Ovary (tissue), 10 donors: ENCODE measurements at places on chromosomes 4 and X.

DNA sequence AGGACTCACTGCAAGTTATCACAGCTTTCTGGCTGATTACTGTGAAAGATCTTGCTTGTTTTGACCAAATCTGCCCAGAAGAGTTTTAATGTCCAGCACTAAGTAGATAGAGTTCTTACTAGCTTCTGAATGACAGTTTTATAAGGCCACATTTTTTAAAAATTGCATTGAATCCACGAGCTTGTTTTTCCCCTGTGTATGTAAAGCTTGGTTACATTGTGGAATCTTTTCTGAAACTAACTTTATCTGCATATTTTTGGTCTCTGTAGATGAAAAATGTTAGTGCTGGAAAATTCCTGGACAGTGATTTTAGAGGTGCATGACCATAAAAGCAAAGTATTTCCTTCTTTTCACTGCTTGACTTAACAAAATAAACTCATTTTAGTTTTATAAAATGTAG, 650.3 kb upstream of the FAM241A start:
- DNase-seq, result no peak
- no peak overlapping the region for H3K27ac ChIP-seq
- no peaks in the 10 kb centered on the region for H3K36me3 ChIP-seq
- H3K4me1 ChIP-seq, result peaks cover 1% of the 10 kb centered on the region
- H3K4me3 ChIP-seq, result no peak overlapping the region

GRCh38 chr4:55921093-55921492, 27.7 kb upstream of the CEP135 start:
- no peaks in the 10 kb centered on the region for H3K27me3 ChIP-seq
- H3K36me3 ChIP-seq, result no peaks in the 10 kb centered on the region
- no peak overlapping the region for H3K27ac ChIP-seq

DNA sequence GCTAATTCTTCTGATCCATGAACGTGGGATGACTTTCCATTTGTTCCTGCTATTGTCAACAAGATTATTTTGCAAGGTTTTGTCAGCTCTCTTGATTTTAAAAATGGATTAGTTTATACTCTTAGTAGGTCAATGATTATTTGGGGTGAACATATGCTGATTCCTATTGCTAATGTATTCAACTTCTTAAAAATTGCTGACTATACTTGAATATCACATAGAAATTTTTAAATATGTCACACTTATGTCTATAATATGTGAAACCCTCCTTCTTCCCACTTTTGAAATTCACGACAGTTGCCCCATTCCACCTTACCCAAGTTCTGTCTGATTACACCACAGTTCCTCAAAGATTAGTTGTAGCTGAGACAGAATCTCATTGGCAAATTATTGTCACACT, 465.7 kb upstream of the TENM3 start:
- H3K27ac ChIP-seq, result no peak overlapping the region
- no peaks in the 10 kb centered on the region for H3K27me3 ChIP-seq

DNA sequence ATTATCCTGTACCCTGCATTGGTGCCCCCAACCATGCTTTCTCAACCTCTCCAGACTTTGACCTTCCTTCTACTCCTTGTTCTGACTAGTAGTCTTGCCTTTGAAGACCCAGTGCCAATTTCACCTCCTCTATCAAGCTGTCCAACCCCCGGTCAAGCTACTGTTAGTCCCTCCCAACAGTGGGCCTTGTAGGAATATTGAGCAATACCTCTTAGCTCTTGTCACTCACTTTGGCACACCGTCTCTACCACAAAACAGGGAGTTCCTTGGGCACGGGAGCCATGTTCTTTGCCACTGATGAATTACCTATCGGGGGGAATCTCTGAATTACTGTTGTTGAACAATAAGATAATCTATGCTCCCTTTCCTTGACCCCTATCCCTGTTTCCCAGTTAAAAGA, 25.2 kb downstream of the LAS1L start:
- H3K4me1 ChIP-seq, result no peaks in the 10 kb centered on the region
- no peak overlapping the region for H3K4me3 ChIP-seq
- no peaks in the 10 kb centered on the region for H3K27me3 ChIP-seq
- H3K27ac ChIP-seq, result no peak overlapping the region
- DNase-seq, result no peak

- peak; percentile 88 for DNase-seq
- peak within 1 kb of the TSS; percentile 34 for H3K4me3 ChIP-seq
- H3K27ac ChIP-seq, result peak within 1 kb of the TSS; percentile 85
Measured at GRCh38 chrX:25015486-25016360, at the start of gene ARX. Gene ARX, minus strand, starts transcription at chrX:25015965. Its CDS starts 228 bp downstream, at chrX:25015737.

GRCh38 chr4:132328761-132329160, 820.3 kb upstream of the PCDH10 start:
- H3K4me1 ChIP-seq, result no peaks in the 10 kb centered on the region
- no peaks in the 10 kb centered on the region for H3K27me3 ChIP-seq
- no peak overlapping the region for H3K27ac ChIP-seq
- no peak overlapping the region for H3K4me3 ChIP-seq

GRCh38 chr4:70722199-70722791, 531 bp downstream of the RUFY3 start:
- H3K36me3 ChIP-seq, result no peaks in the 10 kb centered on the region
- peak overlapping the region; percentile 49 for H3K4me3 ChIP-seq
- H3K27ac ChIP-seq, result peak overlapping the region; percentile 66
- DNase-seq, result peak; percentile 46
- peaks cover 7% of the 10 kb centered on the region for H3K4me1 ChIP-seq

- no peaks in the 10 kb centered on the region for H3K36me3 ChIP-seq
- H3K27ac ChIP-seq, result no peak overlapping the region
- H3K4me3 ChIP-seq, result no peak overlapping the region
- H3K27me3 ChIP-seq, result no peaks in the 10 kb centered on the region
- no peak for DNase-seq
Measured at GRCh38 chr4:80171251-80171650, 26.1 kb upstream of the PRDM8 start.

GRCh38 chr4:168743601-168744000, 246.7 kb downstream of the PALLD start:
- H3K27me3 ChIP-seq, result no peaks in the 10 kb centered on the region
- DNase-seq, result no peak

- no peaks in the 10 kb centered on the region for H3K27me3 ChIP-seq
- no peaks in the 10 kb centered on the region for H3K4me1 ChIP-seq
- no peak overlapping the region for H3K27ac ChIP-seq
- no peaks in the 10 kb centered on the region for H3K36me3 ChIP-seq
Measured at GRCh38 chr4:189021831-189022230, 882.6 kb downstream of the TRIML1 start.

- H3K27ac ChIP-seq, result no peak overlapping the region
- no peak overlapping the region for H3K4me3 ChIP-seq
- H3K27me3 ChIP-seq, result no peaks in the 10 kb centered on the region
- H3K4me1 ChIP-seq, result peaks cover 11% of the 10 kb centered on the region
- H3K36me3 ChIP-seq, result no peaks in the 10 kb centered on the region
Measured at GRCh38 chr4:105149771-105150170, 3.1 kb downstream of the TET2 start.

GRCh38 chrX:23012636-23013035, 12.9 kb downstream of the DDX53 start:
- H3K4me1 ChIP-seq, result no peaks in the 10 kb centered on the region
- H3K36me3 ChIP-seq, result no peaks in the 10 kb centered on the region
- no peak for DNase-seq

GRCh38 chrX:19887911-19888879, 795 bp upstream of the SH3KBP1 start:
- H3K4me1 ChIP-seq, result no peaks in the 10 kb centered on the region
- DNase-seq, result peak; percentile 72
- H3K27me3 ChIP-seq, result no peaks in the 10 kb centered on the region

GRCh38 chrX:105610411-105610810, 211.9 kb upstream of the NRK start:
- no peak for DNase-seq
- H3K4me1 ChIP-seq, result no peaks in the 10 kb centered on the region
- no peaks in the 10 kb centered on the region for H3K27me3 ChIP-seq
- no peaks in the 10 kb centered on the region for H3K36me3 ChIP-seq
- no peak overlapping the region for H3K27ac ChIP-seq
- no peak overlapping the region for H3K4me3 ChIP-seq

- no peaks in the 10 kb centered on the region for H3K4me1 ChIP-seq
- no peaks in the 10 kb centered on the region for H3K36me3 ChIP-seq
- H3K4me3 ChIP-seq, result no peak overlapping the region
- DNase-seq, result no peak
Measured at GRCh38 chrX:137172317-137172948, 138.6 kb upstream of the GPR101 start.

DNA sequence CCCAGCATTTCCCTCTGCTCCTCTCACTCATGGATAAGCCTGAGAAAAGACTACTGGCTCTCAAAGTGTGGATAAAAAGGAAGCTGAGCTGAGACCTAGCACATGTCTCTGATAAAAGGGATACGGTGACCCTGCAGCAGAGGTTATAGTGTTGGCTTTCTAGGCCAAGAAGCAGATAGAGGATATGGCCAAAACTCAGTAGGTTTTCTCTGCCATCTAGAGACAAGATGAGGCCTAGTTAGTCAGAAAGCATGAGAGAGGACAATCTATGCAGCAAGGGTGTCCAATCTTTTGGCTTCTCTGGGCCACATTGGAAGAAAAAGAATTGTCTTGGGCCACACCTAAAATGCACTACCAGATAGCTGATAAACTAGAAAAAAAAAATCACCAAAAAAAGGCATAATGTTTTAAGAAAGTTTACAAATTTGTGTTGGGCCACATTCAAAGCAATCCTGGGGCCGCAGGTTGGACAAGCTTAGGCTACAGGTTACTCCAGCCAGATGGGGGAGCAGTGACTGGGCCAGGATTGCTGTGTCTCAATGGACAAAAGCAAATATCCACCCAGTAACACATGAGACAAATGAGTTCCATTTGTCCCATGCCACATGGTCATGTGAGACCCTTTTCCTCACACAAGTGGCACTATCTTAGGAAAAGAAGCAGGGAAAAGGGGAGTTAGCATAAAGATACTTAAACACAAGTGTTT, 411.4 kb downstream of the INPP4B start:
- DNase-seq, result no peak
- no peak overlapping the region for H3K4me3 ChIP-seq
- H3K36me3 ChIP-seq, result no peaks in the 10 kb centered on the region
- no peaks in the 10 kb centered on the region for H3K4me1 ChIP-seq

- no peaks in the 10 kb centered on the region for H3K4me1 ChIP-seq
- no peak overlapping the region for H3K27ac ChIP-seq
- DNase-seq, result no peak
- no peaks in the 10 kb centered on the region for H3K27me3 ChIP-seq
Measured at GRCh38 chr4:38213083-38213805, 253.0 kb downstream of the PTTG2 start.

DNA sequence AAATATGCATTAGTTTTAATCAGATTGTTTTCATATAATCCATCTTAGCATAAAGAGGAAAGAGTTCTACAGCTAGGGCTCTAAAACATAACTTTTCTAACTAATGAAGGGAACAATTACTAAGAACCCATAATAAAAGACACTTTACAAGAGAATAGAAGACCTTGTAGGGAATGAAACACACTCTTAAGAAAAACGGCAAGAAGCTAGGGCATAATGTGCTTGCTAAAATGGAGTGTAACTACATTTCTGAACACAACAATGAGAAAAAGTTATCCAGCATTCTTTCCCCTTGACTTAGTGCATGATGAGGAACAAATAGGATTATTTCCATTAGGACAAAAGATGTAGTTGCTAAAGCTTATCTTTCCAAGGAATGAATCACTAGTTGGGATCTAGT, 54.6 kb downstream of the ARHGAP6 start:
- H3K36me3 ChIP-seq, result no peaks in the 10 kb centered on the region
- H3K4me1 ChIP-seq, result no peaks in the 10 kb centered on the region
- no peaks in the 10 kb centered on the region for H3K27me3 ChIP-seq
- no peak for DNase-seq

DNA sequence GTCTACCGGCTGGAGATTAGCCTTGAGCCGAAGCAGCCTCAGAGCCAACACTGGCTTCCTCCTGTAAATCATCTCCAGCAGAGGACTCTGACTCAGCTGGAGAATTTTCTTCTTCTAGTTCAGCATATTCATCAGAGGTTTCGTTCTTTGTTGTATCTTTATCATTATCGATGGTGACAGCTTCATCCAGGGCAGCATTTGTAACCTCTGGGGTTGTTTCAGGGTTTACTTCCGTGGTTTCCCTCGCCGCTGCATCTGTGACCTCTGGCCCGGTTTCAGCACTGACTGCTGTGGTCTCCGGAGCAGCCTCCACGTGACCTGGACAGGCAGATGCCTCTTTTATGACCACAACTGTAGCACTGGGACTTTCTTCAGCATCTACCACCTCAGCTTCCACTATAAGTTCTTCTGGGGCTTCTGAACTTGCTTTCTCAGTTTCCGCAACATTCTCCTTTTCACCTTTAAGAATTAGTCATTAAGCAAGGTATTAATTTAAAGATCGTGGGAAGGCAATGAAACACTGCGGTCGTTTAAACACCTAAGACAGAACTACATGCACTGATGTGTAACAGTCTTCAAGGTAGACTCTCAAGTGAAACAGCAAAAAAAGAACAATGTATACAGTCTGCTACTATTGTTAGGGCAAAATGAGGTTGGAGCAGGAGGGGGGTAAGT, 13.3 kb downstream of the MGARP start:
- DNase-seq, result peak; percentile 69
- peak overlapping the region; percentile 36 for H3K4me3 ChIP-seq
- H3K4me1 ChIP-seq, result peaks cover 3% of the 10 kb centered on the region
- no peaks in the 10 kb centered on the region for H3K27me3 ChIP-seq

- peaks cover 2% of the 10 kb centered on the region for H3K4me1 ChIP-seq
- no peaks in the 10 kb centered on the region for H3K27me3 ChIP-seq
- no peaks in the 10 kb centered on the region for H3K36me3 ChIP-seq
Measured at GRCh38 chr4:94534401-94535312, 82.9 kb downstream of the PDLIM5 start.

- no peak for DNase-seq
- no peaks in the 10 kb centered on the region for H3K27me3 ChIP-seq
- no peaks in the 10 kb centered on the region for H3K4me1 ChIP-seq
Measured at GRCh38 chr4:155569960-155570515, 96.6 kb upstream of the GUCY1A1 start.

DNA sequence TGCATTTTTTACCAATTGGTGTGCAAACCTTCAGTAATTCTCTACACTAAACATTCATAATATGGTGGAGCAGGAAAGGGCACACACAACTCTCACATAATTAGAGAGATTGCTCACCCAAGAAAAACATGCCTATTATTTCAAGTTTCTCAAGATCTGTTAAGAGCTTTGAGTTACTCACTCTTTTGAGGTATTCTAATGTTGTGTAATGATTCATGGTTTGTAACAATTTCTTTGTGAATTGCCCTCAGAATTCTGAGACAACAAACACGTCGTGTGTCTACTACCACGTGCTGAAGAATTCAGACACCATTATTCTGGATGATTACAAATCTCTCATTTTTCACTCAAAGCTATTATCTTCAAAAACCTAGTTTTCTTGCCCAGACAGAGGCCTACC, 82.8 kb downstream of the PDGFC start:
- no peak overlapping the region for H3K4me3 ChIP-seq

DNA sequence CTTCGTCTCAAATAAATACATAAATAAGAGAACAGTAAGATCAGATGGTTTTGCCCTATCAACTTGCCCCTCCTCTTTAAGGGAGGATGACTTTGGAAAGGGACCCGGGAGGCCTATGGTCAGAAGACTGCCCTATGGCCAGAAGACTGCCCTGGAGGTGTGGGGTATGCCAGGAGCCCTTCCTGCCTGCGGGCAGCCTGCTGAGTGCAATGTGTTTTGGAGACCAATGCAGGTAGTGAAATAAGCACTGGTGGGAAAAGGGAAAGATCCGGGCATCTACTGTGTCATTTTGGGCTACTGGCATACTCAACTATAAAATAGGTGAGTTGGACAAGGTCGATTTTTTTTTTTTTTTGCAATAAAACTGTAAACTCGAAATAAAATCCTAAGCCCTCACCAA, 129.8 kb upstream of the SLC34A2 start:
- no peak overlapping the region for H3K4me3 ChIP-seq
- no peaks in the 10 kb centered on the region for H3K36me3 ChIP-seq
- DNase-seq, result no peak
- no peaks in the 10 kb centered on the region for H3K4me1 ChIP-seq
